ENCODE measurements at places on chromosomes 5 and 9.

DNA sequence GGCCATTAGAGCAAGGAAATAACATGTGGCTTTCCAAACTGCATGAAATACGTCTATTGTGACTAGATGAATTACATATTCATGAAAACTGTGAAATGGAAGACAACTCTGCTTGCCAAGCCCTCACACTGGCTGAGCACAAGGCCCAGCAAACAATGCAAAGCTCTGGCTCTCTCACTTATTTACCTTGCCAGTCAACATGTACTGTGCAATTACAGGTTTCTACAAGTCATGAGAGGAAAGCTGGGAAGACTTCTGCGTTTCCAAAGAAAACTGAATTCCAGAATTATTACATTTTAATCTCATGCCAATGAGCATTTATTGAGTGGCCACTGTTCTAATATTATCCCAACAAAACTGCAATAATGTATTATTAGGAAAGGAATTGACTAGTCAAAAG, 12.1 kb upstream of the C5orf63 start:
- no peak for DNase-seq

DNA sequence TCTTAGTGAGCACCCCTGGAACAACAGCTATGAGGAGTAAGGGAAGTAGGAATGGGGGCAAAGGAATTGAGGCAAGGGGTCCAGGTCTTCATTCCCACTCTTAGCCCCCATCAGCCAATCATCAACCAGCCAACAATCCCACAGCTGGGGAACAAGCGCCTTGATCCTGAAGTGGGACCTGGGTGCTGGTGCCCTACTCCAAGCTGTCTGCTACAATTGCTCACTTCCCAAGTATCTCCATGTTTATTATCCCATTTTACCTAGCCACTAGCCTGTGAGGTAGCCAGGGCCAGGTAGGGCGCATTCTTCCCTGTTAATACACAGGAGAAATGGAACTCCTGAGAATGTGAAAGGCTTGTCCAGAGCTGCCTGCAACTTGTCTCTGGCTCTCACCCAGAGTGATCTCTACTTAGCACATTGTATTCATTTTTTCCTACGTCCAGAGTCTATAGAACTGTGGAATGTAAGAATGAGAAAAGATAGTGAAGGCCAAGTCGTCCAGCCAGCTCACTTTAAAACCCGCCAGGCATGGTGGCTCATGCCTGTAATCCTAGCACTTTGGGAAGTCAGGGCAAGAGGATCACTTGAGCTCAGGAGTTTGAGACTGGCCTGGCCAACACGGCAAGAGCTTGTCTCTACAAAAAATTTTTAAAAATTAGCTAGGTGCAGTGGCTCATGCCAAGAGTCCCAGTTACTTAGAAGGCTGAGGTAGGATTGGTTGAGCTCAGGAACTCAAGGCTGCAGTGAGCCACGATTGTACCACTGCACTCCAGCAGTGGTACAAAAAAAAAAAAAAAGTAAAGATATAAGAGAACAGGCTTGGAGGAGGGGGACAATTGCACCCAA, 6.2 kb upstream of the DNAJC18 start:
- no peak for DNase-seq

DNA sequence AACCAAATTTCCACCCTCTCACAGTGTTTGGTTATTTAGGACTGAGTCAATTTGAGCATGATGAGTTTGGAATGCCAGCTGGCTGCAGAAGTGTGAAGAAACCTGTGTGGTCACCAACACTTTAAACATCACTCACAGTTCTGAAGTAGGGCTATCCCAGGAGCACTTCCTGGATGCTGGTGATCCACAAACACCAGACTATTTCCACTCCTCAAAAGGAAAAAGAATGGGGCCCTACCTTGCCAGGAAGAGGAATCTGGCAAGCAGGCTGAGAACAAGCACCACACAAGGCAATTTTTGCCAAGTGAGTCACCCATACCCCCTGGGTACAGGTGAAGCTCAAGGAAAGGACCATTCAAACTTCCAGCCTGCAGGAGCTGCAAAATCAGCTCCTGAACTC, 294.2 kb upstream of the PTGER4 start:
- DNase-seq, result peak; percentile 56

DNA sequence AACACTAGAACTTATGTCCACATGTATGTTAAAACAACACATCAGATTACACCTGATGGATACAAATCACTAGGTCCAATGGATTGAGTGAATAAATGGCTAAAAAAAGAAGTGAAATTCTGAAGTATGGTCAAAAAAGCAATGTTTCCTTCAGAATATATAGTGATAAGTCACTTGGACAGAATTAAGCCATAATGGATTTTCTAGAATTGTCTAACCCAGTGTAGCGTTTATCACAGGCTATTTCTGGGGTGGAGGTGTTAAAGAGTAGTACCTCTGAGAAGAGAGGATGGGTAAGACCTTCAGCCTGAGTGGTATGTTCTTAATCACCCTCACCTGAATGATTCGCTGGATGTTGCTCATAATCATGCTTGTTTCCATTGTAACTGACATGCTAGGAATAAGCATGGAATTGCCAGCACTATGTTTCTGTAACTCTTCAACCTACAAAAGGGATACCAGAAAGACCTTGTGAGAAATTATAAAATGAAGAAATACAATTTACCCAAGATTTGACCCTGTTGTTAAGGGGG, 33.2 kb downstream of the SLC31A2 start:
- no peak for DNase-seq

DNA sequence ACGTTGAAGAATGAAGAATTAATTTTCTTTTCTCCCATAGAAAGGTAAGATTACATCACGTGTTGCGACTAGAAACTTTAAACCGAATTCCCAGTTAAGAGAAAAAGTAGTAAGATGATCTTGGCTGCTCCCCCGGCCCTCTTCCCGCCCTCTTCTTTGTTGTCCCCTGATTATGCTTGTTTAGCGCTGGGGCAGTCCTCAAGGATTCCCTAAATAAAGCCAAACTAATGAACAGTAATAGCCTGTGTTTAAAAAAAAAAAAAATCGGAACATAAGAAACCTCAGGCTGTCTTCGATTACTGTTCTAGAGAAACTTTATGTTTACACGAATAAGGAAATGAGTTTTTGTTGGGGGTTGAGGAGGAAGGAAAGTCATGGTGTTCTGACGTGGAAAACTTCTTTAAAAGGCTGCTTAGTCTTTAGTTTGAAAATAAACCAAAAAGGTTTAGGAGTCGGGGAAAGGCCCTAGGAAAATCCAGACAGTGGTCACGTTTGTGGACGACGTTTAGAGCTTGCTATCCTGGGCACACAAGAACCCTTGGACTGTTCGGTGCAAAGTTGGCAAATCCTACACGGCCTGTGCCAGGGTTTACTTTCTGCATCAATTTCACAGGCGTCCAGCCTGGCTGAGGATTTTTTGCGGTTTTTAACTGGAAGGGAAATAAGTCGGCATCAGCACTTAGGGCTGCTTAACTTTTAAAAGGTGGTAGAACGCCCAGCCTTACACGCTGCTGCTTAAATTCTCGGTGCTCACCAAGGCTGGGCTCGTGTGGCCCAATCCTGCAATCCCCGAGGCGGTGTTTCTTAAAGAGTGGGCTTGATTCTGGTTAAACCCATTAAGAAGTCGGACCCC, 1.1 kb upstream of the MAT2B start:
- DNase-seq, result peak; percentile 37

GRCh38 chr9:136762221-136762691, 2.1 kb downstream of the LCN15 start:
- no peak for DNase-seq
